ENCODE measurements at places on chromosomes 12 and 14.

GRCh38 chr12:83031196-83031595 is 344.5 kb downstream of the TMTC2 start:
- no peak for DNase-seq

- DNase-seq: no peak
Measured at GRCh38 chr14:55893705-55894104, 224.5 kb upstream of the PELI2 start.

- DNase-seq: no peak
Measured at GRCh38 chr12:48910196-48910595, 15.1 kb downstream of the FKBP11 start.

GRCh38 chr12:109202770-109203169 is 86.4 kb downstream of the ACACB start:
- no peak for DNase-seq

All from stimulated activated CD8-positive, alpha-beta memory T cell treated with anti-CD3 and anti-CD28 coated beads, Interleukin-2, amount 100 ng/mL, for 48 hours (primary cell).